Right lobe of liver (tissue), 6 donors: ENCODE measurements at places on chromosomes 1 and 21. TPM values are rescaled to one million over a fixed set of nuclear protein-coding genes. Genes with fewer than 3 reads are reported as not detected.

- no peak for DNase-seq
Measured at GRCh38 chr1:27152004-27152828, 2.7 kb downstream of the SLC9A1 start.

DNA sequence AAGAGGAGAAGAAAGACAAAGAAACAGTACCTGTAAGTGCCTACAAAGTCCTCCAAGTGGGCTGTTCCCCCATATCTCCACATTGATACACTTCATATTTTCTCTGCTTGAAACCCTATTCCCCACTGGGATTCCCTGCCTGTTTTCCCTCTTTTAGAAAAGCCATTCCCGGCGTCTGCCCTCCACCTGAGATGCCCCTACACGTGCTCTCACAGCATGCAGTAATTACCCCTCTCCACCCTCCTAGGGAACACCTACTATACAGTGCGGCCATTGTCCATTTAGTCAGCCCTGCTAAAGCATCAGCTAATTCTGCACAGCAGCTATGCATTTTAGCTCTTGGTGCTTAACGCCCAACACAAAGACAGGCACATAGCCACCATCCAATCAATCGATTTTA, 135.7 kb upstream of the TIAM1 start:
- DNase-seq, result no peak

- no peak for DNase-seq
Measured at GRCh38 chr1:179029321-179029759, 3.6 kb downstream of the FAM20B start.

DNA sequence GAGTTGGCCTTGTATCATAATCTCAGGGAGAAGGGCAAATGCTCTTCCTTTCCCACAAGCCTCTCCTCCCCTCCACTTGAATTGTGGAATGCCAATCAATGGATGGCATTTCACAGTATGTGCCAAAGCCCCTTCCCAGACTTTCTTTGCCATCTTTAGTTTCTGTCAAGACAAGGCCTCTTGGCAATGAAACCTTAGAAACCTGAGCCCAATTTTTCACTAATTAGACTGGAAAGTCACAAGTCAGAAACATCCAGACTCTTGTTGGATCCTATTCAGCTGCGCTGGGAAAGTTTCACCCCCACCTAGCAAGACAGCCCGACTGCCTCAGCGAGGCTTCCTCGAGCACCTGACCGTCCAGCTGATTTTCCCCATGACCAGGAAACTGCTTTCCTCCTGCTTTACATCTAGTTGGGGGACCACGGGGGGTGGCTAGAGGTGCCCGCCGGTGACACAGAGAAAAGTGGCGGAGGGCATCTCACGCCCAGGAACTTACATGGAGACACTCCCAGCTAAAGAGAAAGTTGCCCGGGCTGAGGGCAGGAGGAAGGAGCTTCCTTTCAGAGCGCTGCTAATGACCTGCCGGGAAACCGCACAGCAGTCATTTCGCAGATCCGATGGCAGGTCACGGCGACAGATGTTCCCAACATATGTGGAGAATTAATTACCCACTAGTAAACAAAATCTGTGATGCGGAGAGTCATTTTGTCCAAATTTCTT, 302.6 kb upstream of the RRP15 start:
- no peak for DNase-seq

- peak; percentile 84 for DNase-seq
Measured at GRCh38 chr1:201916649-201917249, 28.1 kb downstream of the SHISA4 start.

The FOXD3 gene
- not detected for total RNA-seq

DNA sequence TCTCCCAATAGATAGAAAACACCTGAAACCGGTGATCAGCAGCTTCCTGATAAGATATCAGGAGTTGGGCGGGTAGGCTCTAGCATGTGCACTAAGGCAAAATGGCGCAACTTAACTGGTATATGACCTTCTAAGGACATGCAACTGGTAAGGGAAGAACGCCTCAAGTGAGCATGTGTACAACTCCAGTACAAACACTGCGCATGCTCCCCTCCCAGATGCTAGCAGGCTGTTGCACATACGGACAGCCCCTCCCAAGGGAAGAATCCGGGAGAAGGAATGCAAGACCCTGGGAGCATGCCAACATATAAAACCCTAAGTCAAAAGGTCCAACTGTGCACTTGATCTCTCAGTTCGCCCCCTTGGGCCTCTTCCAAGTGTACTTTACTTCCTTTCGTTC, 110.8 kb downstream of the TSEN15 start:
- DNase-seq, result no peak

DNA sequence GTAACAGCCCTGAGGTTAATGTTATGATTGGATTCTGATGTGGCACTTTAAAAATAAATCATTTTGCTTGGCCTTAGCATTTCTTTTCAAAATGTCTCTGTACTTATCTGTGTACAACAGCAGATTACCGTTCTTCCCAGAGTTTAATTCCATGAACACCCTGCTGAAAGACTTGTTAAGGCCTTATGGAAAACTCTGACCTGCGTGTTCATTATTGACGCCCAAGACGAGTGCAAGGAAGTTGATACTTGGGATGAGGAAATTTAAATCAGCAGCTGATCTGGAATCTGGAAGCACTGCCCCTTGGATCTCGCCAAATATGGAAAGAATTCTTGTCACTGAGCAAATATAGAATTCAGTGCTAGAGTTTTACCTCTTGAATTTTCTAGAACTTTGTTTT, 6.7 kb downstream of the ERG start:
- no peak for DNase-seq

DNA sequence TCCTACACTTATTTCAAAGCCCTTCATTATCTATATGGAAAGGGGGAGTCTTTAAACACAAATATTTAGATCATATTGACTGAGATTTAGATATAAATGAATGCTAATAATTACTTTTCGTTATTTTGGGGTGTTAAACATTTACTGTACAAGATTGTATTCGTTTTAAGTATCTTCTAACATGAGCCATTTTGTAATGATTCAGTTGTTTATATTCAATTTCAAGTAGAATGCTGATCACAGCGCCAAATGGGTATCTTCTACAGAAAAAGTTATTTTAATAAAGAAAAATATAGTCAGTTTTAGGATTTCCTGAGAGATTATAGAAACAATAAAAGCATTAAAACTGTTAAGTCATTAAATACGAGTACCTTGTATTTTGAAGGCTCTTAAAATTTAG, 104.5 kb upstream of the HNRNPU start:
- DNase-seq, result no peak
